Fibroblast of villous mesenchyme (primary cell): ENCODE measurements at places on chromosomes 6 and 20. TPM values are rescaled to one million over a fixed set of nuclear protein-coding genes. Genes with fewer than 3 reads are reported as not detected.

DNA sequence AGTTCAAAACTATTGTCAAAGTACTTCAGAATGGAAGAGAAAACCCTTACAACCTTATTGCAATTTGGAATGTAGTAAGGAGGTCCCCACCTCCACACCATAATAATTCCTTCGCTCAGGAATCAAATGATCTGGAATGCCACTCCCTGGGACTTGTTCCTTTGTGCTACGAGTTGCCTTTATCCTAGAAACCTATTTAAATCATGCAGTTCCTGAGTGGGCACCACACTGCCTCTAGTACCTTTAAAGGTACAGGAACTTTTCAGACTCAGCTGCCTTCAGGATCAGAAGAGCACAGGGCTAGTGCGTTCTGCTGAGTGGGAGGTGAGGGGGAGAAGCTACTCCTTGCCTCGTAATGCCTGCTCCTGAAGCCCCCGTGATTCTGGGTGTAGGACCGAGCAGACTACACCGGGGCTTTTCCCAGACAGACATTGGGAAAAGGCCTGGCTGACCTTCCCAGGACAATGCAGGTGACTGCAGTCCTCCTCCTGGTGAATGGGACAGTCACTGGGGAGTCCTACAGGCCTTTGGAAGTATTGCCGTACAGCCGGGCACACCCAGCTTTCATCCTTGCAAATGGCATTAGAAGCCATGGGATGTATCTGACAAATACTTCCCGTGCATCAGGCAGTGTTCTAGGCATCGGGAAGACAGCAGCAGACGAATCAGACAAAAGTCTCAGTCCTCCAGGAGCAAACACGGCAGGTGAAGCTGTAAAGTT is 11.8 kb upstream of the TUBB2B start:
- no peak for DNase-seq

DNA sequence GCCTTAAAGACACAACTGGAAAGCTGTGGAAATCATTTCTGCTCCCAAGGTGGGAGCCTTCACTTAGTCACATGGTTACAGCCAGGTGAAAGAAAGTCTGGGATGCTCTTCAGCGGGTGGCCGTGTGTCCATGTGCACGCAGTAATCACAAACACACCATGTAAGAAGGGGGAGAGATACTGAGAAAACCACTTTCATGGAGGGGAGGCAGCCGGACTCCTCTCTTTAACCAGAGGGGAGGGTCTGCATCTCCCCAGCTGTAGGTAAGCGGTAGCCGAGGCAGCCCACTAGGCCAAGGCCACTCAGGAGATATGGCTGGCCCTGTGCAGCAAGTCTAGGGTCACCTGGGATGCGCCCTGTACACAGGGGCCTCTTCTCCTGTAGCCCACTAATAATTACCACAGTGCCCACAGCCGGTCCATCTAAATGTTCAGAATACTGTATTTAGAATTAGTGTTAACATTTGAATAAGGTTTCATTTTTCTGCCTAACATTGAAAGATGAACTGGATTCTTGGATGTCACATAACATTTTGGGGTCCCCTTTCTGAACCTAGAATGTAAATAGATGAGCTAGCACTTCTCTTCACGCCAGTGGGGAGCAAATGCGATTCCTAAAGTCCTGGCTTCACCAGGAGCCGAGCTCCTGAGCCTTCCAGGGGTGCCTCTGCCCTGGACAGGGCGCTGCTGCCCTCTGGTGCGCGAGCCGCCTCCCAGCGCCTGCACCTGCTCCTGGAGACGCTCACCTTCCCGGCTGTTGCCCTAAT is 15.9 kb downstream of the GPR31 start:
- peak; percentile 26 for DNase-seq

GRCh38 chr20:13423472-13424173 is 202.5 kb downstream of the ISM1 start:
- DNase-seq, result no peak

- DNase-seq, result no peak
Measured at GRCh38 chr6:39268721-39269120, 39.4 kb upstream of the KCNK5 start.

DNA sequence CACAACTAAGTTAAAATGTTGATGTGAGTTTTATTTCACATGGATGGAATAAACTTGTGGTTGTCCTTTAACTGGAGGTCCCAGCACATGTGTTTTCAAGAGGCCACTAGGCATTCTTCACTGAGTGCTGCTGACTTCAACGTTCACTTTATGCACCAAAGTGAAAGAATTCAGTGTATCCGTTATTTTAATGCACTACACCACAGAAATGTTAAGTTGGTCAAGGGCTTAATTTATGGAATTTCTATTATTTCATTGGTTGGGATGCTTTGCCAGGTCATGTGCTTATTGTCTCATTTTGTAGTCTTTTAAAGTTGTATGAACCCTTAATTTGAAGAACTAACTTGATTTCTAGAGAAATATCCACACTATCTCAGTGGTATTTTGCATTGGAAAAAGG is 106.4 kb downstream of the PPP1R14C start:
- DNase-seq, result peak; percentile 8

DNA sequence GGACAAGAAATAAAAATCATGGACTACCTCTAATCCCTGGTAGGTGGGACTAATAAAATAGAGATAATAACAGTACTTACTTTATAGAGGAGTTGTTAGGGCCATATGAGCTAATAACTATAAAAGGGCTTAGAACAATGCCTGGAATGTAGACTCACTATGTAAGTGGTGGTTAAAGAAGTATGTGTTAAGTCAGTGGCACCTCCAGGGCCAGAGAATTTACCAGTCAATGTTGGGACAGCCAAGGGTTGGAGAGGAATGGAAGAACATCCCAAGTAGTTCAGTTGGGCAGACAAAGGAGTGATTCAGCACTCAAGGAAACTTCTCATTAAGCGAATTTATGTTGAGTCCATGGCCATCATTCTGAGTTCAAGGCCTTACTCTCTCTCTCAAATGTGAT is 116.8 kb downstream of the OTOR start:
- DNase-seq, result no peak

SF3B5 gene
- total RNA-seq, result 78.6 and 92.8 TPM in 2 replicates

RRAGD gene
- under 0.01 and 0.64 TPM in 2 replicates for total RNA-seq

FUCA2 gene
- total RNA-seq, result 54.1 and 58.7 TPM in 2 replicates
